ENCODE measurements at places on chromosomes 11 and 22. TPM values are rescaled to one million over a fixed set of nuclear protein-coding genes. Genes with fewer than 3 reads are reported as not detected.

Gene F2
- polyA plus RNA-seq: not detected

Gene GLYATL1
- 0.21 TPM for polyA plus RNA-seq

Gene OR51E2
- polyA plus RNA-seq: not detected

Gene CSNK2A3
- 0.31 TPM for polyA plus RNA-seq

Gene SMTNL1
- polyA plus RNA-seq: not detected

Measured in SK-N-SH (cell line).